ENCODE measurements at places on chromosomes 2 and 18.

- no peak for DNase-seq
Observed at GRCh38 chr2:84817239-84817655, 63.6 kb downstream of the TRABD2A start.

- DNase-seq = no peak
Observed at GRCh38 chr2:61268249-61268648, 106.3 kb downstream of the C2orf74 start.

DNA sequence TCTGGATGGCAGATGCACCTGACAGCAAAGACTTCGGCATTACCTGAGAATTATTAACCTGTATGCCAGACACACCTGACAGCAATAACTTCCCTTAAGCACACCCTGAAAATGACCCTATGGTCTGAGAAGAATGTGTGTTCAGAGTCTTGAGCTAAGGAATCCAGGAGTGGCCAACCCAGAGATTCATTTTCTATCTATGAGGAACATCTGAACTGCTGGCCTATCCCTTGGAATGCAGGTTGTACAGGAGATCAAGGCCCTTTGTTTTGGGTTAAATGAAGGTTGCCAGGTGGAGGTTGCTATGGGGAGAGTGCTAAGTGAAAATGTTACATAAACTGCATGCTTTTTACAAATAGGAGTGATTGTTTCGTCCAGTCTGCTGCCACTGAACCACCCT lies 200.9 kb upstream of the MEIS1 start:
- DNase-seq = no peak

GRCh38 chr18:34985963-34986362 lies 55.2 kb upstream of the MAPRE2 start:
- no peak for DNase-seq

- DNase-seq = peak; percentile 40
Observed at GRCh38 chr2:37890893-37891495, 34.1 kb upstream of the RMDN2 start.

GRCh38 chr2:14418115-14418514 lies 214.4 kb upstream of the LRATD1 start:
- DNase-seq = no peak

DNA sequence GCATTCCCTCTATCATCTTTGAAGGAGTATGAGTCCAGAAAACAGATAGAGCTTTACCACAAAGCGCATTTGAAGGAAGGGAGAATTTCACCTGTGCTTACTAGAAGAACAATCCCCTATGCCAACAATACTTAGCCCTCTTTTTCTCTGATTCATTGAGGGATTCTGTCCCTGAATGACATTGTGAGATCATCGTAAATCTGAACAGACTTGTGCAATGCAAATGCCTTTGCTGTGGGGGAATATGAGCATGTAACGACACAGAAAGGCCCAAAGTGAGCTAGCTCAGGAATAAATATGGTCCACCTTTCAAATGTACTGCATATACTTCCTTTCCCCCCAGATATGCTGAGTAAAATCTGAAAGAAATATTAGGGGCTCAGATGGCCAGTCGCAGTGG lies 67.6 kb downstream of the SCN1A start:
- no peak for DNase-seq

GRCh38 chr2:71071681-71072398 lies 3.4 kb downstream of the NAGK start:
- DNase-seq = no peak

DNA sequence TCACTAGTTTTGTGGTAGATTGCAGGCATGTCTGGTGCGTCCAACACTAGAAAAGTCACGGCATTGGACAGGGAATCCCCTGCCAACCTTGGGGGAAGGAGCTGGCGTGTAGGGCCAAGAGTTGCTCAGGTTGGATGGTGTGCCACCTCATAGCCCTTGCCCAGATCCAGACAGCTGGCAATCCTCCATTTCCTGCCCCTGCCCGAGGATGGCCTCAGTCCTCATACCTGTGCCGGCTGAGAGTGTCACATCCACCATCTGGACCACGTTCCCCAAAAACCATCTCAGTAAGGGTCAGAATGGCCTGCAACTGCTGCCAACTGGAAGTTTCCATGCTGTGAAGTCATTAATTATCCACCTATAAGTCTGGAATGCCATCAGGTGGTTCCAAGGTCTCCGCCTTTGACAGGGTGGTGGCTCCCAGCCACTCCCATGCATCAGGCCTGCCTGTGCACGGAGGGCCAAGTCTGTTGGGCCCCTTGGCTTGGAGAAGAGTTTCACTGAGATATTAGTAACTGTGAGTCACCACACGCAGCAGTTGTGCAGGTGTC lies 55.0 kb downstream of the IMPA2 start:
- DNase-seq = no peak

- no peak for DNase-seq
Observed at GRCh38 chr2:114784890-114785583, 342.6 kb downstream of the DPP10 start.

- no peak for DNase-seq
Observed at GRCh38 chr18:61595615-61596251, 262.5 kb downstream of the CDH20 start.

DNA sequence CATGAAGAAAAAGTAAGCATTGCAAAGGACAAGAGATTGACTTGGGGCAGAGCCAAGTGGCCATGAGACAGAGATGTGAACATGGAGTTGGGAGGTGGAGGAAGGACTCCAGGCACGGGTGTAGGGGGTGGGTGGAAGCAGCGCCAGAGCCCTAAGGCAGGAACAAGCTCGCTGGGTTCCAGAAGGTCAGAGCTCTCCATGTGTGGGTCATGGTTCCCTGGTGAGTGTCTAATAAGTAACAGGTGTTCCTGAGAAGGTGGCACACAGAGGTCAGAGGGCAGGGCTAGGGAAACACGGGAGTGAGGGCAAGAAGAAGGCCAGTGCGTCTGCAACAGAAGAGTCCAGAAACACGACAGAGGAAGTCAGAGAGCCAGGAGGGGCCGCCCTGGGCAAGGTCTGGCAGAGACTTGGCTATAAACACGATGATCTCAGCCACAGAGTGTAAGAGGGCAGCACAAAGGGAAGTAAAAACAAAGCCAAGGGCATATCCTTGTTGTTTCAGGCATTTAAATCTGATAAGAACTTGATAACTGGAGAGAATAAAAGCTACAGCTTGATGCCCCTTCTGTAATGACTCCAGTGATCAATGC lies 260.8 kb downstream of the TGIF1 start:
- DNase-seq = no peak

DNA sequence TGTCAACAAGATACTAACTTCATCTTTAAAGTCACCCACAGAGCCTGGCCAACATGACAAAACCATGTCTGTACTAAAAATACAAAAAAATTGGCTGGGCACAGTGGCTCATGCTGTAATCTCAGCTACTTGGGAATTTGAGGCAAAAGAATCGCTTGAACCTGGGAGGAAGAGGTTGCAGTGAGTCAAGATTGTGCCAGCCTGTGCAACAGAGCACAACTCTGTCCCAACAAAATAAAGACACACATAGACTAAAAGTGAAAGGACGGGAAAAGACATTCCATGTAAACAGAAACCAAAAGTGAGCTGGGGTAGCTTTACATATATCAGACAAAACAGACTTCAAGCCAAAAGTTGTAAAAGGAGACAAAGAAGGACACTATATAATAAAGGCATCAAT lies 34.8 kb downstream of the USP34 start:
- DNase-seq = no peak

DNA sequence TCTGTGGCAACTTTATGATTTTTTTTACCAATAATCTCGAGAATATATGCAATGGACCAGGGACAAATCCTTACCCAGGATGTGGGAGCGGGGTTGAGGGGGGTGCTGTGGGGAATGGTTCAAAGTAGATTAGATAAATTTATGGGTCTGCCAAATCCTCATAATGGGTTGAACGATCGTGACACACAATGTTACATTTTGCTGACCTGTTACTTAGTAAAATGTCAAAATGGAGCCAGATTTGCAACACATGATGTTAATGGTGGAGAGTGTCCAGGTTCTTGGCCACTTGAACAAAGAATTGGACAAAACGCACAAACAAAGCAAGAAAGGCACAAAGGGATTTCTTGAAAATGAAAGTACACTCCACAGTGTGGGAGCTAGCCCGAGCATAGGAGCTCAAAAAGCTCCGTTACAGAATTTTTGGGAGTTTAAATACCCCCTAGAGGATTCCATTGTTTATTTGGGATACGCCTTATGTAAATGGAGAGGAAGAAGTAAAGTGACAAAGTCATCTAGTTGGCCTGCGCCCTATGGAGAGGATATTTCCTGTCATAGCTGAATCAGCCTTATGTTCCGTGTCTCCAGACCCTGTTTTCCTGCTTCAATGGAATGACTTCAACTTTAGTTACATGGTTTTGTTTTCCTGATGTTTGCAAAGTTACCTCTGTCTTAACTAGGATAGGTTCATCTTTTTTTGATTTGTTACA lies 776.0 kb downstream of the DCC start:
- DNase-seq = no peak

DNA sequence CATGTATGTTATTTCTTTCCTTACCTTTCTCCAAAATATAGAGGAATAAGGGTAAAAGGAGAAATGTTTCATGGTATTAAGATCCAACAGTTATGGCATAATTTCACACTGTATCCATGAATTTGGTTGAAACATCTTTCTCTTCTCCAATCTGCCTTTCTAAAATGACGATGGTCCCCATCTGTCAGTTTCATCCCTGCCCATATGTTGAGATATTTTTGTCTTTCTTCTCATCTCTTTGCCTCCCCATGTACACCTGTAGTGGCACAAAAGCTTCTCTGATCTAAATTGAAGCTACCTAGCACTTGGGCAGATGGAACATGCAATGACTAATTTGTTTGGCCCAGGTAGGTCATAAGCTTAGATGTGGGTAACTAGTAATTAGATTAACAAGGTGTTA lies 90.7 kb upstream of the LRRTM1 start:
- DNase-seq = no peak

DNA sequence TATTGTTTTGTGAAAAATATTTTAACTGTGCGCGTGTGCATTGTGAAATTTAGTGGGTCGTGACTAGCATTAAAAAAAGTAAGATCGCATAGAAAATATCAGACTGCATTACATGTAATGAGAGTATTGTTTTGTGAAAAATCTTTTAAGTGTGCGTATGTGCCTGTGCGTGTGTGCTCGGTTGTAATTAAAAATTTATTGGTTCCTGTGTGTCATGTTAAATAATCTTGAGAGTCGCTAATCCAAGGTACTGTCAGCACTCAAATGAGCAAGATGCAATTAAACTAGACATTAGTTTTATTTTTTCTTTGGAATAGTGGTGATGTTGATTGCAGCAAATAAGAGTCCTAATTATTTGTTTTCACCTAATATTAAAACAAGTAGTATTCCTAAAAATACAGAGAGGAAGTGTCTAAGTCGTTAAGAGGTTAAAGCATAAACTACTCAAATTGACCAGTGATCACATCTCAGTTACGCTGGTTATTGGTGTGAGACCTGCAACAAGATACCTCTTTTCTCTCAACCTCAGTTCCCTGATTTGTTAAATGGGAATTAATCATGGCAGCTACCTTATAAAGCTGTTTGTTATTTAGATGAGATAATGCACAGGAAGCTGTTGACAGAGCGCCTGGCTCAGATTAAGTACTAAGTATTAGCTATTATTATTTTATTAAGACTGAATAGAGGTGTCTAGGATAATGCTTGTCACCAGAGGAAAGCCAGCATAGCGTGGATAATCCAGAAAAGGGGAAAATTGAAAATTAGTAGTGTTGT lies 1.9 kb downstream of the ZDBF2 start:
- no peak for DNase-seq

- no peak for DNase-seq
Observed at GRCh38 chr2:109195193-109196045, 66.4 kb downstream of the SH3RF3 start.

DNA sequence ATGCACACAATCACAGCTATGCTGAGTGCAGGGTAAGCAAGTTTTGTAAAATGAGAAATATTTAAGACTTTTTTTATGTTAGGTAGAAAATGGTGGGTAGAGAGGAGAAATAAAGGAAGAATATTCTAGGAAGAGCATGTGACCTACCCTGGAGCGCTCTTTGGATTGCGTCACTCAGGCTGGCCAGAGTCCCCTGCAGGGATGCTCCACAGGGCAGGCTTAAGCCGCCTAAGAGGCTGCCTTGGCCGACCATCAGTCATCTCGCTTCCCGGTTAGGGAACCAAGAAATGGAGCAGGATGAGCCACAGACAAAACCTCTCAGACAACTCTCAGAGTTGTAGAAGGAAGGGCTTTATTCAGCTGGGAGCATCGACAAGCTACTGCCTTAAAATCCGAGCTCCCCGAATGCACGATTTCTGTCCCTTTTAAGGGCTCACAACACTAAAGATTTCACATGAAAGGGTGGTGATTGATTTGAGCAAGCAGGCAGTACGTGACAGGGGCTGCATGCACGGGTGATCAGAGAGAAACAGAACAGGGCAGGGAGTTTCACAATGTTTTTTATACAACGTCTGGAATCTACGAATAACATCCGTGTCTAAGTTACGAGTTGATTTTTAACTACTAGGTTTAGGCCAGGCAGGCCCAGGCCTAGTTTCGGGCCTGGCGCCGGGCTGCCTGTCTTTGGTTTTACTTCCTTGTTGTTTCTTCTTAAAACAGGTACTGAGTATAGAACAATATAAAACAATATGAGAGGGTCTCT lies 1072.0 kb downstream of the CBLN2 start:
- DNase-seq = no peak

- DNase-seq = no peak
Observed at GRCh38 chr18:36328916-36329315, 31.4 kb downstream of the FHOD3 start.

DNA sequence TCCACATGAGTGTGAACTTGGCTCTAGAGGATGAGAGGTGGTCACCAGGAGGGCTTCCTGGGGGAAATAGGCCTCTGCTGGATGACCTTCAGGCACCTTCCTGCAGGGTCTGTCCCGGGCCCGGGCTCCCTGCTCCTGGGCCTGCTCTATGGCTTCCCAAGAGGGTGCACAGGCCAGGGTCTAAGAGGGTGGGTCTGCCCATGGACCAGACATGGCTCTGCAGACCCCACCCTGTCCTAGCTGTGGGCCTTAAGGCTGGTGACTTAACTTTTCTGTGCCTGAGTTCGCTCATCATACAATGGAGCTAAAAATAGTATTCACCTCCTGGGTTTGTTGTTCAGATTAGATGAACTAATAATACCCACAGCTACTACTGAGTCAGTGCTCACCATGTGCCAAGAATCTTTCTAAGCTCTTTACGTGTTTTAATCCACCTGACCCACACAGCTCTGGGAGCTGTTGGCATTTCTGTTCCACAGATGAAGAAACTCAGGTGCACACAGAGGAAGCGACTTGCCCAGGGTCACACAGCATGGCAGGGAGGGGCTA lies 14.4 kb downstream of the INHBB start:
- DNase-seq = no peak

DNA sequence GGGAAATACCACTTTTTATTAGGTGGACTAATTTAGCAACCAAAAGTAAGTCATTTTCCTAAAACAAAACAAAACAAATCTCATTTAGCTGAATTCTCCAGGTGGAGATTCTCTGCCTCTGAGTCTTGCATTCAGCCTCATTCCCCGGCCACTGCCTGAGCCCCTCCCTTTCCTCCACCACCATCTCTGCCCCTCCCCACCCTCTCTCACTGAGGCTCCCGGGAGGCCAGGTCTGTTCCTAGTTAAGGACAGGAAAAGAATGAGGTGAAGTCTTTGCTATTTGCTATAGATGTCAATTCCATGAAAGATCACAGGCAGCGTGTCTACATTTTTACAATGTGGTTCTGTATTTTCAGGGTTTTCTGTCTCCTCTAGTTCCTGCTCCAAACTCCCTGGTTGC lies 83.0 kb upstream of the SOX11 start:
- DNase-seq = no peak

Measured in NCI-H187 (cell line).